ENCODE measurements at places on chromosomes 6 and 20. TPM values are rescaled to one million over a fixed set of nuclear protein-coding genes. Genes with fewer than 3 reads are reported as not detected.

DNA sequence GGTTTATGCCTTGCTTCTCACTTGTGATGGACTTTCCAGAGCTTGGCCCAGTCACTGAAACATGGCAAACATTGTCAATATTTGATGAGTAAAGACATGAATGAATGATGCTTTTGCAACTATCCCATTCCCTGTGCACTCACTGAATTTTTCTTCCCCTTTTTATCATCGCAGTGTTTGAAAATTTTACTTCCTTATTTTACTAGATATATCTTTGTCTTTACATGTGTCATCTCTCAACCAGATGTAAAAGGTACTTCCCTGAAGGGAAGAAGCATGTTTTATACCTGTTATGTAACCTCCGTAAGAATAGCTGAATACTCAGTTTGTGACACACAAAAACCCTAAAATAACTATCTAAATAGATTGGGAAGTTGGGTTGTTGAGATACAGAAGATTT is 544.7 kb upstream of the FLRT3 start:
- H3K4me3 ChIP-seq, result no peak overlapping the region
- no peaks in the 10 kb centered on the region for H3K27me3 ChIP-seq
- H3K4me1 ChIP-seq, result no peaks in the 10 kb centered on the region
- H3K27ac ChIP-seq, result no peak overlapping the region
- DNase-seq, result no peak
- H3K36me3 ChIP-seq, result no peaks in the 10 kb centered on the region

BMP5 gene
- total RNA-seq, result 14.4 TPM

GRCh38 chr6:56938649-56939191 is 16.2 kb upstream of the BEND6 start:
- H3K27me3 ChIP-seq, result no peaks in the 10 kb centered on the region
- no peak for DNase-seq
- no peak overlapping the region for H3K27ac ChIP-seq

DNA sequence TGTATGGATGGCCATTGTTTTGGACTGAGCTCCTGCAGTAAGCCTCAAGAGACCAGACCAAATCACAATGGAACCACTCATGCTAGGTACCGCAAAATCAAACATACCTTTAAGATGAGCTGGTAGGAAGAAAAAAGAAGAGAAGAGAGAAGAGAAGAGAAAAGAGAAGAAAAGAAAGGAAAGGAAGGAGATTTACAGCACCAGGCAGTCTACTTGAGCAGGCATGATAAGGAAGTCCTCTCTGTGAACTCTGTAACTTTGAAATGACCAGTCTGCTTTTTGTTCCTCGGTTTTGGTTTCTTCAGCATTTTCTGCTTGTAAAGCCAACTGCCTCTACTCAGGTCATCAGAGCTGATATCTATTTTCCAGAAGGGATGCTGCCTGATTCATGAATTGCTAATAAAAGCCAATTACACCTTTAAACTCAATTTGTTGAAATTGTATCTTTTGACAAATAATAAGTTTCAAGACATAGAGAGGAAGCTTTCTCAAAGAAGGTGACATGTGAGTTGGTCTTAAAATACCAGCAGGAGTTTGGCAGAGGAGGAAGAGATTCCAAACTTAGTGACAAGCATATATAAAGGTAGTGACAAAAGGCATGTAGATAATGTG is 134.3 kb downstream of the UNC5CL start:
- H3K36me3 ChIP-seq, result no peaks in the 10 kb centered on the region
- DNase-seq, result no peak
- H3K4me3 ChIP-seq, result no peak overlapping the region
- H3K27ac ChIP-seq, result no peak overlapping the region
- H3K27me3 ChIP-seq, result no peaks in the 10 kb centered on the region

TMEM244 gene
- not detected for total RNA-seq

DNA sequence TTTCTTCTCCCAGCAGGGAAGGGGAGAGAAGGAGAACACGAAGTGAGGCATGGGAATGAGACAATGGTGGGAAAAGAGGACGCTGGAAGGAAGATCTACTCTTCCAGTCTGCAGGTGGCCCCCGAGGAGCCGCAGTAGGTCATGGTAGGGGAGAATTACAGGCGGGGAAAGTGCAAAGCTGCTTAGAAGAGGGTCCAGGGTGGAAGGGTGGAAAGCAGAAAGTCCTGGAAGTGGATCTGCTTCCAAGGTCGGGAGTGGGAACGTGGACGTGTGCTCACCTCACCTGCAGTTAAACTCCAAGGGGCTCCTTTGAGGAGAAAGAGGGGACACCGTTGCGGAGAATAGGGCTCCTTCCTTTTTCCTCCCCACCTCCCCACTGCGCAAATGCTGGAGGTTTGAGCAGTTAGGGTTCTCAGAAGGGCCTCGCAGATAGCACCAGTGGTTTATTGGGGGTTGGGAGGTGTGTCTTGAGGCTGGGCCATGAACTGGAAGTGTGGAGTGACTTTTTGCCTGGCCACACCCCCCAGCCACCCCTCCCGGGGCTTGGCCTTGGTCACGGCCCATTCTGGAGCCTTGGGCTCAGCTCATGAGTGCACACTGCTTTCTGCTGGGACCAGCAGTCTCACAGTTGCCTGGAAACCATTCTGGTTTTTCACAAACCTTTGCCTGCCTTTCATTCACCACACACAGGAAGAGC is 100.4 kb upstream of the MLN start:
- no peaks in the 10 kb centered on the region for H3K36me3 ChIP-seq
- H3K4me1 ChIP-seq, result no peaks in the 10 kb centered on the region
- H3K4me3 ChIP-seq, result no peak overlapping the region
- H3K27me3 ChIP-seq, result no peaks in the 10 kb centered on the region
- H3K27ac ChIP-seq, result no peak overlapping the region
- peak; percentile 63 for DNase-seq

HRH3 gene
- not detected for total RNA-seq

- no peak for DNase-seq
- H3K4me3 ChIP-seq, result no peak overlapping the region
- H3K36me3 ChIP-seq, result no peaks in the 10 kb centered on the region
- H3K4me1 ChIP-seq, result no peaks in the 10 kb centered on the region
- no peak overlapping the region for H3K27ac ChIP-seq
These were observed 208.0 kb downstream of the GMDS start for GRCh38 chr6:2037237-2037926.

DNA sequence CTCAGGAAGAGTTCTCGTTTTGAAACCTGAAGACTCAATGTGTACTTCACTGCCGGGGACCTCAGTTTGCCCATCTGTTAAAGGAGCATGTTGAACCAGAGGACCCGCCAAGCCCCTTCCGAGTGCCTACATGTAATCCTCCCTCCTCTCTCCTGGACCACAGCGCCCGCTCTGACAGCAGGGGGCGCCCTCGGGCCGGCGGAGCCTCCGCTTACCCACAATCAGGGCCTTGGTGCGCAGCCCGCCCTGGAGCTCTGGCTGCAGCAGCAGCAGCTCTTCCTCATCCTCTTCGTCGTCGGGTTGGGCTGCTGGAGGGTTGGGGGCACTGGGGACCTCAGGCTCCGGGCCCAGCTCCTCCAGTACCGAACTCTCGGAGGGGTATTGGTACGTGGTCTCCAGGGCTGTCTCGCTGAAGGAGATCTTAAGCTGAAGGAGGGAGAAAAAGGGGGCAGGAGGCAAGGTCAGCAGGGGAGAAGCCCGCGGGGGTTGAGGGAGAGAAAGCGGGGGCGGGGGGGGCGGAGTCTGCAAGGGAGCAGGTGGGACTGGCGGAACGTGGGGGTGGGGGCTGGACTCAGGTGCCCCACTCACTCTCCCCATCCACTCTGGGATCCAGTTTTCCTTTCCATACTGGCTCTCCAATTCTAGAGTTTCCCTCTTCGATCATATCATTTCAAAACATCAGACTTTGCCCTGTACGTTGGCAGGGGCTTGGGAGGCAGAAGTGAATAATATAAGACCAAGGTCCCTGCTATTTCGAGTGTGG is 6.3 kb upstream of the DHX16 start:
- peak overlapping the region; percentile 11 for H3K27ac ChIP-seq
- DNase-seq, result peak; percentile 93
- no peaks in the 10 kb centered on the region for H3K27me3 ChIP-seq
- peaks cover 47% of the 10 kb centered on the region for H3K36me3 ChIP-seq

- no peaks in the 10 kb centered on the region for H3K36me3 ChIP-seq
- no peaks in the 10 kb centered on the region for H3K27me3 ChIP-seq
- no peak overlapping the region for H3K27ac ChIP-seq
- H3K4me3 ChIP-seq, result no peak overlapping the region
- H3K4me1 ChIP-seq, result no peaks in the 10 kb centered on the region
- DNase-seq, result no peak
These were observed 116.3 kb downstream of the KHDC1L start for GRCh38 chr6:73108949-73109348.

- DNase-seq, result no peak
- no peaks in the 10 kb centered on the region for H3K36me3 ChIP-seq
- no peak overlapping the region for H3K4me3 ChIP-seq
These were observed 25.5 kb downstream of the KCNK15 start for GRCh38 chr20:44771172-44771535.

GRCh38 chr6:5089481-5090438 is 4.6 kb downstream of the PPP1R3G start:
- H3K4me3 ChIP-seq, result no peak overlapping the region
- H3K4me1 ChIP-seq, result peaks cover 13% of the 10 kb centered on the region
- no peak for DNase-seq
- no peaks in the 10 kb centered on the region for H3K36me3 ChIP-seq
- H3K27ac ChIP-seq, result no peak overlapping the region

DNA sequence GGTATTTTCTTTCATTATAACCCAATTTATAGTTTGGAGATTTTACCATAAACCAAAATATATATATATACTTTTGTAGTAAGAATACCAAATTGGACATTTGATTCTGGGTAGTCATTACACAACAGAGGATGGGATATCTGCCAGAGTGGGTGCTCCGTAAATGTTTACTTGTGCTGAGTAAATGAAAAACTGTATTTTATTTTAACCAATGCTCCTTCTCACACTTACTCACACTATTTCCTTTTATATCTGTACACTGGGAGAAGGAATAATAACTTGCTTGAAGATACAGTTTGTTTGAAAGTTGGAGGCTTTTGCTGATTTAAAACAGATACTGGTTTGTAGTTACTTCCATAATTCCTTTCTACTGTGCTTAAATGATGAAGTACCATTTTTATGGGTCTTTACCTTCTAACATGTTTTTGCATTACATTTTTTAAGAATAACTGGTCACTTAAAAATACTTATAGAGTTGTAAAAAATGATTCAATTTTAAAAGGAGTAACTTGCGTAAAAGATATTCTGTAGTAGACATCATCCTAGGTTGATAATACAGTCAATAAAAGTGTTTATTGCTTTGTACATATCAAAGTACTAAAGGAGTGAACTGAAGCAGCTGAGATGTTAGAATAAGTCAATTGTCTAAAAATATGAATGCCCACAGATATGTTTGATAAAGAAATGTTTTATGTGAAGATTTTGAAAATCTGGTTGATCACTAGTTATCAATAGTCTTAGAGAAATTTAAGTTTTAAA is 411.7 kb downstream of the UTRN start:
- no peak for DNase-seq
- H3K4me3 ChIP-seq, result no peak overlapping the region
- H3K27ac ChIP-seq, result no peak overlapping the region
- peaks cover 10% of the 10 kb centered on the region for H3K4me1 ChIP-seq
- no peaks in the 10 kb centered on the region for H3K27me3 ChIP-seq

GRCh38 chr20:51768759-51769517 is 748 bp upstream of the ATP9A start:
- no peak for DNase-seq
- no peak overlapping the region for H3K27ac ChIP-seq
- no peaks in the 10 kb centered on the region for H3K4me1 ChIP-seq
- H3K27me3 ChIP-seq, result no peaks in the 10 kb centered on the region
- no peaks in the 10 kb centered on the region for H3K36me3 ChIP-seq

DNA sequence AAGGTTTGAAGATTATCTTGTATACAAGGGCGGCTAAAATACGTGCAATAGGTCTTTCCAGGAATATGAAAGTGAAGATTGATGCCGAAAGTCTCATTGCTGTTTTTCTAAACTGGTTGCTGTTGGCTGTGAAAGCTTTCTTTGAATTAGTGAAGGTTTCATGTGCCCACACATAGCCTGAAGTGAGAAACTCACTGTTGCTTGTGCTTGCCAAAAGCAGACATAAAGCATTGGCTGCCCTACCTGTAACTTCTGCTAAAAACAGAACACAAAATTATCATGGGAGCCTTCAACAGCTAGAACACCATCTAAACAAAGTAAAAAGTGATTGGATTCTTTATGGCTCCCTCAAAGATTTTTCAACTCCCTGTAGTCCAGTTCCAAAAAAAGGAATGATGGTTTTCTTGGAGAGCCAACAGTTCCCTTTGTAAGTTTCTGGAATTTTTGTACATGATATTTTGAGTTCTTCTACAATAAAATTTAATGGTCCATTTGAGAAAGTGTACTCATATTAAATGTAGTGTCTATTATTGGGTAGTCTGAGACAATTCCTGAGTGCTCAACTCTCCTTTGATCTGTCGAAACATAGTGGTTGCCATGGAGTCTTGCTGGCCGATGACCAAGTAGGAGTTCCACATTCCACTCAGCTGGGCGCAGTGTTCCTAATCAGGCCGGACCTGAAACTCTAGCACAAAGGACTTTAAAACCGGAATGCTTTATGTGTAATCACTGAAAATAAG is 68.5 kb downstream of the PLEKHG1 start:
- H3K27ac ChIP-seq, result peak overlapping the region; percentile 64
- no peak overlapping the region for H3K4me3 ChIP-seq
- peak; percentile 84 for DNase-seq

DNA sequence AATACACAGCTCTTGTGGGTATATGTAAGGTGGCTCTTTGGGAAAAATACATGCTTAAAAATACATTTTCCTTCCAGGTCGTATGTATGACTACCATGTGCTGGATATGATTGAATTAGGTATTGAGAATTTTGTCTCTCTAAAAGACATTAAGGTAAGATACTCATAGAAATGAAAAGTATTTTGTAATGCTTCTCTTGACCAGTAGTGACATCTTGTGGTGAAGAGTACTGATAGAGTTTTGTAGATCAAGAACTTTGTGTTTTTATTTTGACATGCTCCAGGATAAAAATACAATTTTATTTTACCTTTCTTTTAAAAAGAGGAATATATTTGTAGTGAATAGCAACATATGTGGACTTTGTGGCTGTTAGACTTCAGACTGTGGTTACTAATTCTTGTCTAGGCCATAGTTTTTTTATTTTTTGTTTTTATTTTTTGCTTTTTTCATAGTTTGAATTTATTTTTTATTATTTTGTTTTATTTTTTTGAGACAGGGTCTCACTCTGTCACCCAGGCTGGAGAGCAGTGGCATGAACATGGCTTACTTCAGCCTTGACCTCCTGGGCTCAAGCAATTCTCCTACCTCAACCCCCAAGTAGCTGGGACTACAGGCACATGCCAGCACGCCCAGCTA is 17.9 kb downstream of the RPF2 start:
- no peaks in the 10 kb centered on the region for H3K4me1 ChIP-seq
- no peaks in the 10 kb centered on the region for H3K27me3 ChIP-seq
- no peak overlapping the region for H3K4me3 ChIP-seq
- no peak overlapping the region for H3K27ac ChIP-seq
- DNase-seq, result no peak

Measured in upper lobe of right lung (tissue), 1 donor.